Brain pericyte (primary cell): ENCODE measurements at places on chromosomes 7 and 10.

DNA sequence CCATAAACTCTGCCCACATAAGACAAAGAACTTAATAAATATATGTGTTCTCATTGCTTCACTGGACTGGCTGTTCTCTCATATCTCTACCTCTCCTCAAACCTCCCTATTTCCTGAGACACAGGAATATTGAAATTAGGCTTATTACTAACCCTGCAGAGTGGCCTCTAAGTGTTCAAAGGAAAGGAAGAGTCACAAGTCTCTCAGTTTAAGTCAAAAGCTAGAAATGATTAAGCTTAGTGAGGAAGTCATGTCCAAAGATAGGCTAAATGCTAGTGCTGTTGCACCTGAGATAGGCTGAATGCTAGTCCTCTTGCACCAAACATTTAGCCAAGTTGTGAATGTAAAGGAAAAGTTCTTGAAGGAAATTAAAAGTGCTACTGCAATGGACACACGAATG is 41.1 kb downstream of the GNAI1 start:
- DNase-seq, result no peak

DNA sequence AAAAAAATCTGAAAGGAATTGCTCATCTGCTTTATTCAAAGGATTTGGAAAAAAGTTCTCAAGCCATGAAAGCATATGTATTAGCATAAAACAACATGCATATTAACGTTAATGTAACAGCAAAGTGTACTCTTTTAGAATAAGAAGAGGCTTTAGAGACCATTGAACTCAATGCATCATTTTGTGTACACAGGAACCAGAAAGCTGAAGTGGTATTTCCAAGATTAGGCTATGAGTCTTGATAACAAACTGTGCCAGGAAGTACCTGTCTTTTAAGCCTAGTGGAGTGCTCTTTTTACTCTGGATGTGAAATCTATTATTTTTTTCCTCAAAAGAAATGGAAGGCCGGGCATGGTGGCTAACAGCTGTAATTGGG is 164.2 kb downstream of the THSD7A start:
- DNase-seq, result no peak

GRCh38 chr7:110257673-110258072 is 833.3 kb upstream of the LRRN3 start:
- no peak for DNase-seq

DNA sequence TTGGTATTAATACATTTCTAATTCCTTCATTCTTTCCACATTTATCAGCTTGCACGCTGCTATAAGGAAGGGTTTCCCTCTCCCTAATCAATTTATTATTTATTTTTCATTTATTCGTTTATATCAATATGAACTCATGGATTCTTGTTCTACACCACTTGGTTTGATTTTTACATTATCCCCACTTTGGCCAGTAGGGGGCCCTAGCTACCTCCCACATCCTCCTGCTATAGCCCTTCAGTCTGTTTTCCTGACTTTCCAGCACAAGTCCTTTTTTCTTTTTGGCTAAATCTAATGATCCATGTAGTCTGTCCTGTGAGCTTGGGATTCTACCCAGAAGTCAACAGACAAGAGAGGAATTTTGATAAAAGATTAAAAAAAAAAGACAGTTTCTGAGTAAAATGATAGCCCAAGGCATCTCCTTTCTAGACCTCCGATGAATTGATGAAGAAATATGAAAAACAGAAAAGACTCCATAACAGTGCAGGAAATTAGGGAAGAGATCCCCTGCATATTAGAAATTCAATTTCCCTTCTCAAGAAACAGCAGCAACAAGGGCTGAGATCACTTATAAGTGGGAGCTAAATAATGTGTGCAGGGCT is 47.7 kb downstream of the LYZL2 start:
- no peak for DNase-seq

- peak; percentile 74 for DNase-seq
These were observed at the start of gene PSTK for GRCh38 chr10:122980209-122981065. TSS of gene PSTK (plus strand) at chr10:122980401. CDS start at chr10:122980480, 79 bp downstream.

DNA sequence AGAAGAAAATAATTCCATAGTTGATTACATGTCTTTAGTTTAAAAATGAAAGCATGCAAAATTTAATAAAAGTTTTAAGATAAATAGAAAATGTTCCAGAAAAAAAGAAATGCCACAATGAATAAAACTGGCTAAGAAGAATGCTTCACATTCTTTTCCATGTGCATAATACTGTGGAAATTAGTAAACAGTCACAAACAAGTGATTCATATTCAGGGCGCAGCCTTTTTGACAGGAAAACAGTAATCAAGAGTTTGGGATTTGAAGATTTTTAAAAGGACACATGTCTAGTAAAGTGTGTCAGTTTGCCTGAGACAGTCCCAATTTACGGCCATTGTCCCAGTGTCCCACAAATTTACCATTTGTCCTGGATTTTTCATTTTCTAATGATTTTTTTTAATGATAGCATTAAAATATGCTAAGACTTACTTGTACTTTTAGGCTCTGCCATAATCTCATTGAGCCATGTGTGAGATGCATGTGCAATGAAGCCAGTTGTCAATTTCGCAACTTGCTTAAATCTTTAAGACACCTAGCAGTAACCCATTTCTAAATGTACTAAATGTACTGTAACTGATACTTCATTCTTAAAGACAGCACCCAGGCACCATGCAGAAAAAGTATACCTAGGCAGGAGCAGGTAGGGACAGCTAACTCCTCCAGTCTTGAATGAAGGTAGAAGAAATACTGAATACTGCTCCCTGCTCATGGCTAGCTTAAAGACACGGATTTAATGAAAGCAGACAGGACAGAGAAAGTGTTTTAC is 46.9 kb downstream of the ZNF438 start:
- DNase-seq, result no peak

DNA sequence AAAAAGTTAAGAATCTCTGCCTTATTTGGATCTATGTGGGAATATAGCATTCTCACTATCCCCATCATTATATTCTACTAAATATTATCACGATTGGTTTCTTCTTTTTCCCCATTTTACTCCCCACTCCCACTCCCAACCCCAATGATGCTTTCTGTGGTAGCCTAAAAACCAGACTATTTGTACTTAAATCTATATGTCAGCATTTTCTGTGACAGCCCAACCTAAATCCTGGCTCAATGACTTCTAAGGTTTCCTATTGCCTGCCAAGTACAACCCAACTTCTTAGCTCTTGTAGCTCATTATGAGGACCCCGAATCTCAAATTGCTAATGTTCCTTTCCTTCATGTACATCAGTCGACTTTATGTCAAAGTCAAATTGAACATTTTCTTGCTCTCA is 598.6 kb downstream of the XPNPEP1 start:
- no peak for DNase-seq

DNA sequence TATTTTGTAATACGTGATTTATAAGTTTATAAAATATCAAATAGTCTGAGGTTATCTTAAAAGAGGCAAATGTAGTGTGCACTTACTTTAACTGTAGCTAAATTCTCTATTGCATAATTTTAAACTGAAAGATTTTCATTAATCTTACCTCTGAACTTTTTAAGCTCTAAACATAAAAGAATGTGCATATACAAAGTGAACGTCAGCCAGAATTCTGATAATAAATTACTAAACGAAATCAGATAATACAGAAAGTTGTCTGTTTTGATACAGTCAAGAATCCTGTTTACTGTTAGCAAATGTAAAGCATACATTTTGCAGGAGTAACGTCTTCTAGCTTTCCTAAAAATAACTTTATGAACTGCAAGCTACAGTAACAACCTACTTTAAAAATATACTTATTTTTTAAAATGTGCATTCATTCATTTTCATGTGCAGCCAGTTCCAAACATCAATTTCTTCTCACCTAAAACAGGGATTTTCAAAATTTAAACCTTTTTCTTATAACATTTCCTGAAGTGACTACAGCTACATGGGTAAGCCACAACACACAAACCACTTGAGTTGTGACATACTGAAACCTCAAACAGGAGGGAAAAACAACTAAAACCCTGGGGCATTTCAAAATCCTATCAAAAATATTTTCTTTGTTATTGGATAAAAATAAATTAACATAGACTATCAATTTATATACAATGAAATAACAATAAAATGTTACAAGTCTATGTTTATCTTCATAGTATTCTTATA is 92.7 kb downstream of the RNLS start:
- no peak for DNase-seq

- no peak for DNase-seq
These were observed 26.5 kb downstream of the PDE1C start for GRCh38 chr7:32043688-32044087.
